Tibial nerve (tissue), 4 donors: ENCODE measurements at places on chromosomes 4 and X.
A peak's percentile ranks its signal among the peaks of the same experiment; 100 is the strongest.

DNA sequence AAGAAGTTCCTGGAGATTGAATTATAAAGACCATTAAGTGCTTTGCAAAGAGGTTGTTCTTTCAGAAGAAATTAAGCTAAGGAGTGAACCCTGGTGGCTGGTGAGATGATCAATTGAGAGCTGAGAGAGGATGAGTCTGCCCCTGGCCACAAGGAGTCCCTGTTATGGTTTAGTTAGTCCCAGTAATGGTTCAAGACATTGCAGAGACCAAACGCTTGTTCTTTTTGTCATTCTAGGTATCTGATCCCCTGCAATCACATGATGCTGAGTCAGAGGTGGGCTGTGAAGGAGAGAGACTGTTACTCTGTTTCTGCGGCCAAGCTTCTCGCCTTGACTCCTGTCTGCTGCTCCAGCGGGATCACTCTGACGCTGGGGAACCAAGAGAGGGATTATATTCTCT is 114.5 kb downstream of the GATB start:
- DNase-seq: no peak

- no peak for DNase-seq
Observed at GRCh38 chrX:72094894-72095293, 36.8 kb downstream of the RTL5 start.

GRCh38 chr4:45410701-45411210 is 684.4 kb upstream of the GNPDA2 start:
- no peak for DNase-seq

- no peak for DNase-seq
Observed at GRCh38 chr4:75655562-75655961, 17.6 kb downstream of the G3BP2 start.

- no peak for DNase-seq
Observed at GRCh38 chr4:101393256-101393655, 45.9 kb upstream of the PPP3CA start.

- DNase-seq: no peak
Observed at GRCh38 chrX:16267431-16267830, 100.2 kb downstream of the MAGEB17 start.

DNA sequence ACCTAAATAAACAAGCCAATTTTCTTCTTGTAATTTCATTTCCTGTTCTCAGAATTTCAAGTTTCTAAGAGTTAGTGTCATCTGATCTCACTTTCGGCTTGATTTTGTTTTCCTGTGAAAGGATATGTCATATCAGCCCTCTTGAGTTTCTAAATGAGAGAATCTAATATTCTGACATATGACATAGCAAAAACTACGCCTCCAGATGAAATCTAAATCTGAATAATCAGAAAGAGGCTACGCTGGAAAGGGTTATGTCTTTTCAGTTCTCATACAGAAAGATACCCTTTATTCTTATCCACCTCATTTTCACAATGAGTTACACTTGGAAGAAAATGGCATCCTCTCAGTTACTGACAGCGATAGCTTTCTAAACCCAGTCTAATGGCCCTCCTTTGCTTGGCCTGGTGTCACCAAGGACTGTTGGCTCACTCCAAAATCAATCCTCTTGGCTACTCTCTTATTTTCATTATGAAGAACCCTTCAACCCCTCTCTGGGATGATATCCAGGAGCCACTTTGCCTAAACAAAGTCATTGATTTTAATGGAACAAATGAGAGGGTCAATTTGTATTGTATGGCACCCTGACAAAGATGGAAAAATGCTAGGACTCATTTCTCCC is 65.6 kb downstream of the ASB9 start:
- DNase-seq: no peak

DNA sequence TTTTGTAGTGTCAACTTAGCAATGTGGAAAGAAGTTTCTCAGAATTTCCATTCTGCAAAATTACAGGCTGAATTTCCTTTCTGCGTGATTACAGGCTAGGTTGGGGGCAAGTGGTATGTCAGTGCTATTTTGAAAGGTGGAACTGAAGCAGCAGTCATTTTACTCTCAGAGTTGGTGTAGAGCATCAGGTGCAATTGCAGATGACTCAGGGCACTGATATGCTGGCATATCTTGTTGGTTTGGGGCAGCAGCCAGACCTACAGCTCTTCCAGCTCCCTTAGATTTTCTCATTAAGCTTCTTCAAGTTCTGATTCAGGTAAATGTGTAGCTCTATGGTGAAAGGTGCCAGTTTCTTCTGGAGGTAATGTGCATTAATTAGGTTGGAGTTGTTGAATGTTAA is 930.7 kb upstream of the PCDH10 start:
- no peak for DNase-seq

GRCh38 chr4:158529505-158529904 is 7.8 kb downstream of the RXFP1 start:
- DNase-seq: no peak

DNA sequence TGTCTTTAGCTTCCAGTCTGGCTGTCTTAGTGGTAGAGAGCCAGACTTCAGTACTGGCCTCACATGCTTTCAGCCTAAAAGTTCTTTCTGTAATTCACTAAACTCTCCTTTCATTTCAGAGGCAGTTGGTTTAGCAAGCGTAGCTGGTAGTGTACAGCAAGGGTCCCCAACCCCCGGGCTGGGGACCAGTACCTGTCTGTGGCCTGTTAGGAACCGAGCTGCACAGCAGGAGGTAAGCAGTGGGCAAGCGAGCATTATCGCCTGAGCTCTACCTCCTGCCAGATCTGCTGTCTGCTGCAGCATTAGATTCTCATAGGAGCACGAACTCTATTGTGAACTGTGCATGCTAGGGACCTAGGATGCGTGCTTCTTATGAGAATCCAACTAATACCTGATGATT is 72.0 kb downstream of the QRFPR start:
- no peak for DNase-seq

DNA sequence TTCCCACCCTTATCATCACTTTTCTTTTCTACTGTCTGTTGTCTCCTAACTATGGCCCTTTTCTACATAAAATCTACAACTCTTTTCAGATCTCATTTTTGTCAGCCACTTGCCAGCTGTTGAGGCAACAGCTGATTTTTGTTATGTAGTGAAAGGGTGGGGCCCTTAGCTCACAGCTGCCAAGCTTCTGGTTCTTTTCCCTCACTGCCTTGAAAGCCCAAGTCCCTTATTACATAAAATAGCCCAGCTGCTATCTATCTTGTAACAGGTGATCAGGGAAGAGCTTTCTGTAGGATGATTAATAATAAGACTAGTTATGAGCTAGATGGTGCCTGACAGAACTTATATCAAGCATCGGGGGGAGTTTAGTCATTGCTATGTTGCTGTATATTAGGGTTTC is 45.9 kb downstream of the ADGRL3 start:
- DNase-seq: no peak

GRCh38 chrX:56728752-56729151 is 291 bp upstream of the NBDY start:
- peak; percentile 5 for DNase-seq

- DNase-seq: no peak
Observed at GRCh38 chr4:6391852-6392188, 80.6 kb downstream of the PPP2R2C start.

GRCh38 chrX:44011506-44011905 is 38.3 kb upstream of the NDP start:
- no peak for DNase-seq

DNA sequence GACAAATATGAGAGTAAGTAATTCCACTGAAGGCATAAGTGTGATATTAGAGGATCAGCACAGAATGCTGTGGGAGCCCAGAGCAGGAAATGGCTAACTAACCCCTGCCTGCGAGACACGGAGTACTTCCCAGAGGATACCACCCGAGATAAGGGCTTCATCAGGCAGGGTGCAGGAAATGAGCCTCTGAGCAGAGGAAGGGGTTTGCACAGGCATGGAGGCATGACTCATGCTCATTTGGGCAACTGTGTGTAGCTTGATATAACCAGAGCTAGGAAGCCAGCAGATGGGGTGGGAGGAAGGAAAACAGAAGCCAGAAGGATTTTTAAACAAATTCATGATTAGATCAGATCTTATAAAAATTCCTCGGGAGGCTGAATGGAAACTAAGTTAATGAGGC is 70.0 kb upstream of the TSPAN5 start:
- DNase-seq: no peak

DNA sequence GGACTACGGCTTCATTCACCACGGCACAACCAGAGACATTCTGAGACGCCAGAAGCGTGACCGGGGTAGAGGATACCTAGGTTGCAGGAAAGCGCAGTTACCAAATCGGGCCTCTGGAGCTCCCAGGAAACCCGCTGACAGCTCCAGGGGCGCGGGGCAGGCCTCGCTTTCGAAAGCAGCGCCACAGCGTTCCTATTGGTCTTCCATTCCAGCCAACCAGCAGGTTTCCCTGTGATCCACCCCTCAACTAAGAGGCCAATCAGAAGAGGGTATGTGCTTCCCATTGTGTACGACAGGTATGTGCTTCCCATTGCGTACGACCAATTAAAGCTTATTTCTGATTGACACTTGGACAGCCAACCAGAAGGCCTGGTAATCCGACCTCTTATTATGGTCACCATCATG is 14.9 kb downstream of the SNX12 start:
- no peak for DNase-seq

DNA sequence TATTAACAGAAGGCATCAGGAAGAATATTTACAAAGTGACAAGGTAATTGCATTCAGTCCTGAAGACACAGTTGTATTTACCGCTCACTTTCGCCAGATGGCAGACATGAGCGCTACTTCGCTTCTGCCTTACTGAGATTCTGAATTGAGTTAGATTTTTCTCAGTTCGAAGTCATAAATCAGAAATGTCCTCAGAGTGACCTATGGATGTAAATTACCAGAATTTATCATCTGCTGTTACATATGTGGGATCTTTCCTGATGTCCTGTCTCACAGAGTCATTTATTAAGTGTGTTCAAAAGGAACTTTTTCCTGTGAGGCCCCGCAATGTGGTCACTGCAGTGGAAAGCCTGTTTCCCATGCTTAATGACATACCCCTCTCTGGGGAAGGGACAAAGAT is 97.3 kb upstream of the DCLK2 start:
- peak; percentile 38 for DNase-seq

DNA sequence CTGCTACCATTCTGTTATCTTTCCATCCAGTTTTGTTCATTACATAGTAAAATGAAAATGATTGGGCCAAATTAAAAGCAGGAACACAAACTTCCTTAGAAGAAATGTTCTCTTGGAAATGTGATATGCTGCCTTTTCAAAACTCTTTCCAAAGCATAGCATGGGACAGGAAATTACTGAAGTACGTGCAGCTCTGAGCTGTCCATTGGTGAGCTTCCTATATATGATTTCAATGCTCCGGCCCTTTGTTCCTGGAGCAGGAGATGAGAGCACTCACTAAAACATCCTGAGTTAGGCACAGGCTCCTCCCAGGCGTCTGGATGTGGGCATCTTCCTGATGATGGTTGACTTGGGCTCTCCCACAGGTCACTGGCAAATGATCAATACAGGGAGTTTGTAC is 33.0 kb upstream of the ANXA3 start:
- no peak for DNase-seq

DNA sequence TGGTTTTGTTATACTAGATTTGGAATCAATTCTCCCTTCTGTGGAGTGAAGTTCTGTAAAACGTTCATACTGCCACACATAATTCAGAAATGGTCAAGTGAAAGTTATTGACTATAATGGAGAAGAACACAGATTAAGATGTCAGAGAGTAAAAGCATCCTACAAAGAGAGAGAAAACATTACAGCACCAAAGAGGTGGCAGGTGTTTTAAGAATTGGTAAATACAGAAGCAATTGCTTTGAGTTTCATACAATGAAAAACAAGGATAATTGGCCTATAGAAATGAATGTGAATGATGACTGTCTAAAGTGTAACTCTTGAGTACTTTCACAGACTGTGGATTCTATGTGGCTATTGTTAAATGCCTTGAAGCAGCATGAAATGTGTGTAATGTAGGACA is 435.6 kb upstream of the SMIM31 start:
- no peak for DNase-seq

DNA sequence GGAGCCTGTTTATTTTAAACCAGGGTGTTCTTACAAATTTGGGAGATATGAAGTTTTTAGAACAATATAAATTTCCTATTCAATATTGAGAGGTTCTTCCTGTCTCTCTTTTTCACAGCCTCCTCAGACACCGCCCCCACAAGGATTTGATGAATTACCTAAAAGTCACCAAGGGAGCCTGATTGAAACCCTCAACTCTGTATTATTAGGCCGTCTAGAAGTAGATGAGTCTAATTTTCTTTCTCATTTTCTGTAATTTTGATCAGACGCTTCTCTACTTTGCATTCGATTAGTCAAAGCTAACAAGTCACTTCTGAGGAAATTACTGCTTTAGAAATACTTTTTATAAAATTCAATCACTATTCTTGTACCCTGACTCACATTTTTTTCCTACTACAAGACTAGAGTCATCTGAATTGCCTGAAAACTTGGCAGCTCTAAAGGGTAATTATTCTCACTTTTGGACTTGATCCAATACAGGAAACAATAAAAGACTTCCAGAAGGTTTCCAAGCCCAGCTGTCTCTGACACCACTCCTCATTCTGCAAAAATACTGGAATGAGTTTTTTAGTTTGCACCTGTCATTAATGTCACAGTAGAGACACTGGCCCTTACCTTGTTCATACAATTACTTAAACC is 111.2 kb downstream of the ELOVL6 start:
- DNase-seq: no peak

DNA sequence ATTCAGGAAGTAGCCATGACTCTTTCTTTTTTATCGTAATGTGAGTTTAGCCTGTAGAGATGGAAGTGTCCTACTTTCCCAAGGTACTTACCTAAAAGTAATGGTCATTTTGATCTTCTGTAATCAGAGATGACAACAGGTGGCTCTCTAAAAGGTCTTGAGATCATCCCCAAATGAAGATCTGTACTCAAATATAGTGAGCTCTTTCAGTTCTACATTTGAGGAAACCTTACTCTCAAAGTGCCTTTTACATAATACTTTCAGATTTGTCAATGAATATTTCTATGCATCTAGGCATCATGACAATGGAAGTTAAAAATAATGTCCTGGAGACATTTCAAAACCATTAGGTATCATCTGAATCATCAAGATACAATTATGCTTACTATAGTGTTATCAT is 17.2 kb upstream of the MND1 start:
- DNase-seq: no peak

DNA sequence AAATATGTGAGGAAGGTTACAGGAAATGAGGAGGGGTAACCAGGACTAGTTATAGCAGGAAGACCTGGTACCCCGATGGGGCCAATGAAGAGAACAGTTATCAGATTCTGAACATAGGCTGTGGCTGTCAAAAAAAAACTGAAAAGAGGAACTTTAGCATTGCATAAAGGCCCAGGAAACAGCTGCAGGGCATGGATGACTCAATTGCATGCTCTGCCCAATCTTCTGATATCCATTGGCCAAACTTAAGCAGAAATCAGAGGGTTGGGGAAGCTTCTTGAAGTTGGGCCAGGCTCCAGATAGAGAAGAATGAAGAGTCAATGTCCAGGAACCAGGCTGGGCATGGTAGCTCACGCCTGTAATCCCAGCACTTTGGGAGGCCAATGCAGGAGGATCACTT is 1222.4 kb upstream of the PRKX start:
- no peak for DNase-seq

- DNase-seq: no peak
Observed at GRCh38 chr4:52863324-52863723, 1.2 kb downstream of the RASL11B start.

DNA sequence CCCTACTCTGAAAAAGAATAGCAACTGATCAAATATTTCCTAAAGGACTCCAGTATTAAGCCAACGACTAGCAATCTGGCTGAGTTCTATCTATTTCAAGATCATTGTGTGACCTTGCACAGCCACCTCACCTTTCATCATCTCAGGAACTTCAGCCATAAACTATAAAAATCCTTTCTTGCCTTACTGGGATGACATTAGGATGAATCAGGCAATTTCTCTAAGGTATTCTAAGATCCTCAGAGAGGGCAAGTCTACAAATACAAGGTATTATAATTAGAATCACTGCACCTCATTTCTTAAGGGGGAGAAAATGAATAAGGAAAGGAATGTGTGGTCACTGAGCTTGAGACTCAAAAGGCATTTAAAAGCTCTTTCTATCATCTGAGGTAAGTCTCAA is 152.6 kb downstream of the GRIA3 start:
- no peak for DNase-seq
